ENCODE measurements at places on chromosomes 13 and 19.

- DNase-seq = no peak
These were observed 3.4 kb downstream of the NUDT15 start for GRCh38 chr13:48040896-48041295.

DNA sequence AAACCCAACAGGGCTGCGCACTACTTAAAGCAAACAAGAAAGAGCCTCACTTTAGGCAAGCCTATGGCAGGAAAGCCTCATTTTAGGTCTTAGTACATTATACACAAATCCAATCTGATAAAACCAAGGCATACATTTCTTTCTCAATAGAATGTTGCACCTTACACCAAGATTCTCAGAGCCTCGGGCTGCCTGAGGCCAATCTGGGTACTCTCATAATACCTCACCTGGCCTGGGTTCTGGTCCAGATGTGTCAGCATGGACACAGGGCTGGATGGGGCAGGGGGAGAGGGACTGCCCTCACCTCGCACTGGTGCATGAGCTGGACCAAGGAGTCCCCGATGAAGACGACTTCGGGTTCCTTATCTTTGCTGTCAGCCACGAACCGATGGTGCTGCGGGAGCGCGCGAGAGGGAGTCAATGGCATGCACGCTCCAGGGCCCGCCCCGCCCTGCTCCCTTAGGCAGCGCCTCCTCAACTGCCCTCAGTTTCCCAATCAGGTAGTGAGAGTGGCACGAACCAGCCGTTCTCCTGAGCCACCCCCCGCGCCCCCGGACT is at the start of gene PRR19:
Gene PRR19 (plus strand): TSS at position 487 of the 558 bp plus-strand sequence. CDS start 7,453 bp downstream, outside the sequence.
- peak; percentile 29 for DNase-seq

DNA sequence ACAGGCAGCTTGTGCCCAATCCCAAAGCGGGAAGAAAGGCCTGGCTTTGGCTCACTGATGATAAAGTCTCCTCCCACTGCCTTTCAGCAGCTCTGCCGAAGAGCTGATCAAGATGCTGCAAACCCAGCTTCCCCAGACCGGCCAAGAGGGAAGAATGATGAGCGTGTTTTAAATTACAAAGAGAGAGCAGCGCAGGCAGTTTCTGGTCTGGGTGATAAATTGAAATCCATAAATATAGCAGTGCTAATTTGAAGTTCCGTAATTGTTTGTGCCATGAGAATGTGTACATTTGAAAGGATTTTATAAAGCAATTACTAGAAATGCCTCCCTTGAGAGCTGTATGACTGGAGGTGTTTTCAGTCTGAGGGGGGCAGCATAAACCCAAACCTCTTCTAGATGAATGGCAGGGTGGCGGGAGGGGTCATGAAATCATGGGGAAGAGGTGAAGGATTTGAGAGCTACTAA is 171.8 kb downstream of the STK24 start:
- DNase-seq = no peak

- no peak for DNase-seq
These were observed 4.0 kb downstream of the MAG start for GRCh38 chr19:35295792-35296462.

GRCh38 chr13:32956595-32956933 is 59.7 kb upstream of the KL start:
- DNase-seq = no peak

GRCh38 chr19:16586991-16587832 is 15.0 kb upstream of the SLC35E1 start:
- peak; percentile 61 for DNase-seq

DNA sequence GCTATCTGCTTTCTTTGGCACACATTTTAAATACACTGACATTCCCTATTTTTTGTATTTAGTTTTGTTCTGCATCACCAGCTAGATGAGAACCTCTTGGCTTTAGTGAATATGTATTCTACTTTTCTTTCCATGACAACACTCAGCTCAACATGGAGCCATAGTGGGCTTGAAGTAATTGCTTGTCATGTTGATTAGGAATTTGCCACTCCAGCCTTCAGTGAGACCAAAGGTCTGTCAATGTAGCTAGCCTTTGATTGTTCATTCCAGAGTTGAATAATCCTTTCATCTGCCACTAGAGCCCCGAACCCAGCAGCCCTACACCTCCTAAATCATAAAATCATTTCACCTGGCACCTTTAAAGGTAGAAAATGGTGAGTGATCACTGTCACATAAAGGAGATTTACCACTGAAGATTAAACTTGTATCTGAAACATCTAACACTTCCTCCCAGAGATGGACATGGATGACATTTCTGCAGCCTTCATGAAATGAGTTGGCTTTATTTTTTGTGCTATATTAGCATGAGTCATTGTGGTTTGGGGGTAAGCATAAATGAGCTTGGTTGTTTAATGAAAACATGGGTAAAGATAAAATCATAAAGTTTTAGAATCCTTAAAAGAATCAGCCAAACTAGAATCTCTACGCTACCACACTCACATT is 29.2 kb upstream of the GARRE1 start:
- no peak for DNase-seq

DNA sequence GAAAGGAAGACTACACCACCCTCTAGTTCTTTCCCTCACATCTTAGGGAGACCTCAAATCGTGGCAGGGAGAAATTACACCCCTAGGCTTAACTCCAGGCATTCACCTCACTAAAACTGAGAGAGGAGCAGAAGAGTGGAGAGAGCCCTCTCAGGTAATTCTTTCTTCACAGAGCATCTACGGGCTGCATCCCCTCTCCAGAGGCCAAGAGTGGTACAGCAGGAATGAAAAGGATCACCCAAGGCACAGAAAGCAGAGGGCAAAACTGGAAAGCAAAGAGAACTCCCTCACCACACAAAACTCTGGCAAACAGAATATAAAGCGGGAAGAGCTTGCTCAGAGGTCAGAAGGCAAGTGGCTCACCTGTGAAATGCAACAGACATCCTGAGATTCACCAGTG is 661.2 kb downstream of the TBC1D4 start:
- DNase-seq = no peak

DNA sequence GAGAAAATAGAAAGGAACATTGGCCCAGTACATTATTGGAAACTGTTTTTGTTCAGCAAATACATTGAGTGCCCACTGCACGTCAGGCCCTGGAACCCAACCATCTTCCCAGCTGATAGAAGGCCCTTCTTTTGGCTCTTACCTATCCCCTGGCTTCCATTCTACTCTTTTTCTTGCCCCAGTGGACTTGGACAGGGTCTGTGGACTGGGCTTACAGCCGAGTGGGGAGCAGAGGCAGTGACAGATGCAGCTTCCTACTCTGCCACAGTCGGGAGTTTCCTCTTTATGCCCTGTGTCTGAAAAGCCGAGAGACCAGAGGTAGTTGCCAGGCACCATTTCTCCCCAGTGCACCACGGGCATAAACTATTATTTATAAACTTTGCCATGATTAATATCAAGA is 70.4 kb downstream of the ARHGAP35 start:
- DNase-seq = no peak

GRCh38 chr13:67023130-67023876 is 206.8 kb downstream of the PCDH9 start:
- no peak for DNase-seq

- no peak for DNase-seq
These were observed 932 bp upstream of the TRAPPC2B start for GRCh38 chr19:57362419-57362818.

DNA sequence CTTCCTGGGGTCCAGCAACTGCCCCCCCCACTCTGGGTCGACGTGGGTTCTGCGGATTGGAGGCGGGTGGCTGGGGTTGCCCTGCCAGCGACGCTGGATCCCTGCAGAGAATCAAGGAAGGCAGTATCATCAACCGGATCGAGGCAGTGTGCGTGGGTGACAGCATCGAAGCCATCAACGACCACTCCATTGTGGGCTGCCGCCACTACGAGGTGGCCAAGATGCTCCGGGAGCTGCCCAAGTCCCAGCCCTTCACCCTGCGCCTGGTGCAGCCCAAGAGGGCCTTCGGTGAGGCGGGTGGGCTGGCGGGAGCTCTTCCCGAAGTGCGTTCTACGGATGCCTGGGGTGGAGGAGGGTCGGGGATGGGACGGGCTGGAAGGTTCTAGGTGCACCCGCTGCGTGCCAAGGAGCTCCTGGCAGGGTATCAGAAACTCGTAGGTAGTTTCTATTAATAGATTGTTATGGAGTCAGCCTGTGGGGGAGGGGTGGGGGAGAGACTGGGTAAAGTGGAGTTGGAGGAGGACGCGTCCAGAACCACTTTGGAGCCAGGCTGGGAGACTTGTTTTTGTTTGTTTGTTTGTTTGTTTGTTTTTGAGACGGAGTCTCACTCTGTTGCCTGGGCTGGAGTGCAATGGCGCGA is 1.5 kb downstream of the GIPC3 start:
- no peak for DNase-seq

GRCh38 chr19:6393074-6393982 is at the start of gene GTF2F1:
Gene GTF2F1, minus strand, starts transcription at chr19:6393164. Its CDS starts 169 bp downstream, at chr19:6392995.
- DNase-seq = peak; percentile 93

GRCh38 chr13:29065142-29065541 is 245.0 kb downstream of the MTUS2 start:
- no peak for DNase-seq

- no peak for DNase-seq
These were observed 1.5 kb upstream of the SOX1 start for GRCh38 chr13:112065521-112065866.

DNA sequence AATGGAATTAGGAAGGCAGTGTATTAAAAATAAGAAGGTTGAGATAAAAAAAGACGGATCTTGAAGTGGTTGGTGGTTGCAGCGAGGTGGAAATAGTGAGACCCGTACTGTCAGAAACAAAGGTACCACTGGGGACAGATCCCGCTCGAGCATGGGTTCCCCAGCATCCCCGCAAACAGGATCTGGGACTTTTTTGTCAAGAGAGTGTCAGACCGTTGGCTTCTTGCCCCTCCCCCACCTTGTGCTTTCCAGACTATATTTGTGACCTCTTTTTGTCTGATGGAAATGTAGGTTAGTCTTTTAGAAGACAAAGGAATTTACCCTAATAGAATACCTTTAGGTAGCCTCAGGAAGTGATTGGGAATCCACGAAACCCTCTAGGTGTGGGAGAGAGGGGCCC is 4.2 kb downstream of the GATAD2A start:
- DNase-seq = no peak

DNA sequence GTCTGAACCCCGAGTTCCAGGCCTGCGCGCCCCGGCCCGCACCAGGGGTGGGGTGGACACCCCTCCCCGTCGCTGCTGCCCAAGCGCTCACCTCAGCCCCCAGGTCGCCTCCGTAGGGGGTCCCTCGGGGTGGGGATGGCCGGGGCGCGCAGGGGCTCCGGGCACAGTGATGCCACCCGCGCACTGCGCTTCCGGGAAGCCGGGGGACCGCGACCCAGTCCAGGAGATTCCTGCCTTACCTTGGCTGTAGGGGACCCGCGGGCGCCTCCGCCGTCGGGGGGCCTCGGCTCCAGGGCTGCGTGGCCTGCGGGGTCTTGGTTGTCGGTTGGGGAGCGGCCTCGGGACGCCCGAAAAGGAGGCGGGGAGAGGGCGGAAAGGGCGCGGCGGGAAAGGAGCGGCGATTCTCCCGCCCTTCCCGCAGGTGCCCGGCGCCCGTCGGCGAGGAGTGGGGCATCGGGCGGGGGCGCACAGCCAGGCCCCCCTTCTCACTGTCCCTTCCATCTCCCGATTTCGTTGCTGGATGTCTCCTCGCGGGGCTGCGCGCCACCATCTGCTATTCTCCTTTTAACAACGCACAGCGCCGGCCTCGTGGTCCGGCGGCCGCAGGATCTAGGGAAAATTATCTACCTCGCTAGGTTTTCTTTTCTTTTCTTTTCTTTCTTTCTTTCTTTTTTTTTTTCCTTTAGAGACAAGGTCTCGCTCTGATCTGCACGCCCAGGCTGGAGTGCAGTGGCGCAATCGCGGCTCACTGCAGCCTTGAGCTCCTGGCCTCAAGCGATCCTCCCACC is at the start of gene KEAP1:
Gene KEAP1 (minus strand): TSS at position 355 of the 788 bp plus-strand sequence. CDS start 3,323 bp downstream, outside the sequence.
- DNase-seq = peak; percentile 53

Measured in stimulated activated CD4-positive, alpha-beta T cell treated with anti-CD3 and anti-CD28 coated beads, Interleukin-4, amount 100 ng/mL, for 1 hour (primary cell).